ENCODE measurements at places on chromosomes 7 and 10. TPM values are rescaled to one million over a fixed set of nuclear protein-coding genes. Genes with fewer than 3 reads are reported as not detected.

DNA sequence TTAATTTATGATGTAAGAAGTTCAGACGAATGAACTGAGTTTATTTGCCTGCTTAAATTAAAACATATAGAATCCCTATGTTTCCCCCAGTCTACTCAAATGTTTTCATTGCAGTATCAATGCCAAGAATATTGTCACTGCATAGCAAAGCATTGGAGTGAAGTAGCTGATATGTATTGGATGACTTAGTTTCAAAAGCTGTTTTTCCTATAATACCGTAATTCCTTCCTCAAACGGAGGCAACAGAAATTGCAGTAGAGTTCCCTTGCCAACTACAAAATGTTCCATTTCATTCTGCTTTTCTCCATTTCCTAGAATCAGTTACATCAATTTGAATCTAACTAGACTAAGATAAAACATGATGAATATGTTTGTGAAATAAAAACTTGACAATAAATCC lies 174.1 kb downstream of the CNTNAP2 start:
- no peak for DNase-seq

- DNase-seq: peak; percentile 90
Measured at GRCh38 chr10:97584060-97584797, at the start of gene HOGA1. Gene HOGA1 (plus strand): TSS chr10:97584389. CDS start chr10:97584704, 315 bp downstream.

Gene RAB11FIP2
- total RNA-seq: 13.2 TPM

DNA sequence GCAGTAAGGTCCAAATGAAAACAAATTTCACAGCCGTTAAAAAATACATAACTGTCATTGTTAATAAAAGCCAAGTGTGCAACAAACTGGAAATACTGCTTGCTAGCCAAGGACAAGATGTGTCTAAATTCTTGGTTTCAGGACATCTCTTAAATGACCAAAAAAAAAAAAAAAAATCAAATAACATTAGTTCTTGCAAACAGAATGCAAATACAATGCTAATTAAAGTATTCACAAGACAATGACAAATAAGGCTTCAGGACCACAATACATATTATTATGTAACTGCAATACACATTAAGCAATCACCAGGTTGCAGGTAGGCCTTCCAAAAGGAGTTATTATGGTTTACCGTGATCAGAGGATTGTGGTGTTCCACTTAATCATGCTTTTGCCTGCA lies 3.6 kb downstream of the ARHGAP21 start:
- no peak for DNase-seq

Gene OR2A7
- total RNA-seq: 0.94 TPM

DNA sequence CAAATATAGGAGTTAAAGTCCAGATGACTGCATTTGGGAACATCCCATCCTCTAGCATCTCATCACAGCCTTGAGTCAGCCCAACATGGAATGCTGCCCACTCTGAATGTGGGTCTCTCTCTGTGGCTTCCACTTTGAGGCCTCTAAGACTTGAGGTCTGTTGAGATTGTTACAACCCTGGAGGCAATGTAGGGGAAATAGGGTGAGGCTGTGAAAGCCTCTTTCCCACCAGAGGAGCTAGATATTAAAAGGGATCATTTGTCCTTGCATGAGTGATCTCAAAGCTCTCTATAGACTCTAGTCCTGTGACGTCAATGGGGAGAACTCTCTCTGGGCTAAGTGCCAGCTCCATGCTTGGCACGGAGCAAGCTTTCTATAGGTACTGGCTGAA lies 6.4 kb upstream of the GOLGA7B start:
- DNase-seq: no peak

- no peak for DNase-seq
Measured at GRCh38 chr7:103683348-103683747, 237.3 kb upstream of the SLC26A5 start.

Gene NPSR1
- total RNA-seq: not detected

- peak; percentile 59 for DNase-seq
Measured at GRCh38 chr7:156473476-156474240, 166.9 kb upstream of the RNF32 start.

Gene ANKRD26
- 3.9 TPM for total RNA-seq

GRCh38 chr10:74871595-74872382 lies 45.4 kb downstream of the KAT6B start:
- no peak for DNase-seq

- no peak for DNase-seq
Measured at GRCh38 chr10:129031844-129032150, 435.2 kb upstream of the MGMT start.

All from right atrium auricular region (tissue), 2 donors.